ENCODE measurements at places on chromosomes 2 and 18.

GRCh38 chr2:14967729-14968128 is 335.2 kb downstream of the LRATD1 start:
- DNase-seq, result no peak

GRCh38 chr18:78238404-78239089 is 741.1 kb upstream of the SALL3 start:
- no peak for DNase-seq

DNA sequence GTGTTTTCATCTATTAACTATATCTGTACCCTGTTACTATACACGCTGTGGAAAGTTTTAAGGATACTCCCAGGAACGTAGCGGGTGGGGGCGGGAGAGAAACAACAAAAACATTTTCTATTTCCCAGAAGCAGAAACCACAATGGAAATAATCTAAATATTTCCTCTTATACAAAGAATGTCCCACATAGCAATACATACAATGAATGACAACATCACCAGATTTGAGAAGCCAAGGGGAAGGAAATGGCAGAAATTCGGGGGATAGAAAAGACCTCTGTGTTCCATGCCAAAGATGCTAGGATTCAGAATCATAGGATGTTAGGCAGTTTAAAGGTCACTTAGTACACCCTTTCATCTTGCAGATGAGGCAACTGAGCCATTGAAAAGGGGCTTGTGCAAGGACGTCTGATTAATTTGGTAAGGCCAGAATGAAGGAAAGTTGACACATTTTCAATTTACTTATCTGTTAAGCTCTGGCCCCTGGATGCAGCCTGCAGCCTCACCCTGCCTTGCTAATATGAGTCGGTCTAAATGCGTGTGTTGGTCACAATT is 41.1 kb upstream of the SCYGR1 start:
- DNase-seq, result no peak

DNA sequence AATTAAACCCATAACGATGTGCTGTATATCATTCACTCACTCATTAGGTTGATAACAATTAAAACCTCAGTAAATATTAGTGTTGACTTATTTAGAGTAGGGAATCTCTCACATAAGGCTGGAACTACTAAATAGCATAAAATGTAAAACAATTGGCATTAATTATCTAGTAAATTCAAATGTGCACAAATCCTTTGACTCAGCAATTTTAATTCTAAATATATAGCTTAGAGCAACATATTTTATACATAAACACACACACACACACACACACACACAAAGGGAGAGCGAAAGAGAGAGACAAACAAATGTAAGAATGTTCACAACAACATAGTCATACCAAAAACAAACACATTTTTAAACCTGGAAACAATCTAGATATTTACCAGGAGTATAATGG is 443.1 kb upstream of the KCNH7 start:
- no peak for DNase-seq

DNA sequence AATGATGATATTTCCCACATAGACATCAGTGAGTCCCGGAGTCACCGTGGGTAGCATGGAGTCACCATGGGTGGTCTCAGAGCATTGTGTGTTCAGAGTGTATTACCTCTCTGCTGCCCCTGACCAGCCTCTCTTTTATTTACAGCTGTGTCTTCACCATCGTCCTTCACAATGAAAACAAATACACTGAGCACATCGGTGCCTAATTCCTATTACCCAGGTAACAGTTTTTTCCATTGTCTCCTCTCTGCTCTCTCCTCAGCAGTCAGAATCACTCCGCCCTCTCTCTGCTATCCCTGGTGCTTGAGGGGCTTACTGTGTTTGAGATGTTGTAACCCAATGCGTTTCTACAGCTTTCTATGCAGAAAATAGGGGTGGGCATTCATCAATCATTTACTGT is 361.5 kb upstream of the RAB12 start:
- no peak for DNase-seq

DNA sequence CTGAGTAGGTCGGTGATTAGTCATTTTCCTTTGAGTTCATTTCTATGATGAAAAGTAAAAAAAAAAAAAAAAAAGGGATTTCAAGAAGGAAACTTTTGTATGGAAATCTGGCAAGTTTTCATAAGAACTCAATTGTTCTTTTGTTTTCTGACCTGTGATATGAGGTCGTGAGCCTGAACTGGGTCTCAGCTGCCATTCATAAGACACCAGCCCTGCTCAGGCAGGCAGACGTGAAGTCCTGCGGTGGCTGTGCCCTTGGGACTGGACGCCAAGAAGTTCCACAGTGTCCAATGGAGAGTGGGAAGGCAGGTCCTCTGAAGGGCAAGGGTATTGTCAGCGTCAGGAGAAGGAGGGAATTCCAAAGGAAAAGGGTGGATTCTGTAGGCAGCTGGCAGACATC is 183.9 kb downstream of the NCK2 start:
- DNase-seq, result no peak

- no peak for DNase-seq
Measured at GRCh38 chr2:216453955-216454614, 41.8 kb downstream of the SMARCAL1 start.

- no peak for DNase-seq
Measured at GRCh38 chr2:104650405-104650996, 203.4 kb upstream of the POU3F3 start.

- no peak for DNase-seq
Measured at GRCh38 chr18:8341481-8342230, 267.6 kb upstream of the RAB12 start.
